ENCODE measurements at places on chromosomes 5 and 9.

DNA sequence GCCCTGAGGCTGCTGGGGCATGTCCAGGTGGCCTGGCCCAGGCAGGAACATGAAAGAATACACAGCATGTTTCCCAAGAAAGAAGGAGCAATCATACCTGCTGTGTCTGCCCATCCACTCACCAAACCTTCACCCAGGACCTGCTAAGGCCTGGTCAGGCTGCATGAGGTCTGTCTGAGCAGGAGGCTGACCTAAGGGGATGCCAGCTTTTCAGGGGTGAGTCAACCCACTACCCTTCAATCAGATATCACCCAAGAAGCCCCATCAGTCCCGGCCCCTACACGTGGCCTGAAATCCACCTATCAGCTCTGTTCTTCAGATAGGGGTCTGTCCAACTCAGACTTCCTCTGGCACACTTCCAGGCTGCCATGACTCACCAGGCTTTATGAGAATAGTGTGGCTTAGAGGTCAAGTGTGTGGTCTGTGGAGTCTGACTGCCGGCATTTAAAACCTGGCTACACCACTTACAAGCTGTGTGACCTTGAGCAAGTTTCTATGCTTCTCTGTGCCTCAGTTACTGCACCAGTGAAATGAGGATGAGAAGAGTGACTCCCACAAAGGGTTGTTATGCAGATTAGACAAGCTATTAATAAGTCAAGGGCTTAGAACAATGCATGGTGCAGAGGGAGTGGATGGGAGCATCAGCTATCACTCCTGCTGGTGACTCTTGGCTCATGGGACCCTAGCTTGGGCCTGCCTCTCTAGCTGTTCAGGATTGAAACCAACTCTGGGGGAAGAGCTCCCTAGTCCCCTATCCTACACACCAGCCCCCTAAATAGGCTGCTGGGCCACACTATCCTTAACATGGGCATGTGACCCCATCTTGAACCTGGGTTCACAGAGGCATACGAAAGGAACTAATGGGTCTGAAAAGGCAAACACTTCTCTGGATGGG is 130.3 kb downstream of the PAX5 start:
- no peak for DNase-seq

DNA sequence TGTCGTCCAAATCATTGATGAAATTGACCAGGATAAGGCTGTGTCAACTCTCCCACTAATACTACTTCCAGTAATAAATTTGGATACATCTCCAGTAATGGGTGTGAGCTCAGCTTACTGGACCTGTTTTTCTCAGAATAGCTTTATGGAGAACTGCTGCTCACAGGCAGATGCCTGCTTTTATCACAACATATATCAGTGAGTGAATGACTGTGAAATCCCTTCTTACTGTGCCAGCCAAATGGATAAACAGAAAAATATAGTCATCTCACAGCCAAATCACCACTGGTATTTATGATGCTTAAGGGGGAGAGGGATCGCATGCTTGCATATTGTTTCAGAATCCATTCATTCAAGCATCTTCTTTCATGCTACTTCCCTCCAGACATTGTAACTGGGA is 148.4 kb upstream of the PAPPA start:
- DNase-seq, result no peak

- no peak for DNase-seq
These were observed 1.3 kb downstream of the CD72 start for GRCh38 chr9:35616681-35617459.

GRCh38 chr5:146878476-146879172 is at the start of gene PPP2R2B:
Gene PPP2R2B, minus strand, starts transcription at chr5:146878757.
- no peak for DNase-seq

- no peak for DNase-seq
These were observed 5.5 kb downstream of the DNAJB5 start for GRCh38 chr9:34994900-34995669.

DNA sequence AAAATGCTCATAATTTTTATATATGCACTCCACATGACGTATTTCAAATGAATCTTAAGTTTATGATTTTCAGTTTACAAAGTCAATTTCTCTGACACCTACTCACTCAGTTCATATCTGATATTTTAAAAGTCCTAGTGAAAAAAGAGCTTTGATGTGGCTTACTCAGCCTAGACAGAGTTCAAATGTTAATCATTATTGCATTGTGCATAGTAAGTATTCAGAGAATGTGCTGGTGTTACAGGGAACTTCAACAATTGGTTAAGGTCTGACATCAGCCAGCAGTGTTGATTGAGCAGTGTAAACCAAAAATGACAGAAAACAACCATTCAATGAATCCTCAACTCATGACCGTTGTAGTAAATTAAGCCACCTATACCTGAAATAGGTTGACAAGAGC is 147.2 kb upstream of the LHFPL2 start:
- DNase-seq, result no peak

- DNase-seq, result peak; percentile 33
These were observed 155.0 kb downstream of the MAN2A1 start for GRCh38 chr5:109844695-109845094.

DNA sequence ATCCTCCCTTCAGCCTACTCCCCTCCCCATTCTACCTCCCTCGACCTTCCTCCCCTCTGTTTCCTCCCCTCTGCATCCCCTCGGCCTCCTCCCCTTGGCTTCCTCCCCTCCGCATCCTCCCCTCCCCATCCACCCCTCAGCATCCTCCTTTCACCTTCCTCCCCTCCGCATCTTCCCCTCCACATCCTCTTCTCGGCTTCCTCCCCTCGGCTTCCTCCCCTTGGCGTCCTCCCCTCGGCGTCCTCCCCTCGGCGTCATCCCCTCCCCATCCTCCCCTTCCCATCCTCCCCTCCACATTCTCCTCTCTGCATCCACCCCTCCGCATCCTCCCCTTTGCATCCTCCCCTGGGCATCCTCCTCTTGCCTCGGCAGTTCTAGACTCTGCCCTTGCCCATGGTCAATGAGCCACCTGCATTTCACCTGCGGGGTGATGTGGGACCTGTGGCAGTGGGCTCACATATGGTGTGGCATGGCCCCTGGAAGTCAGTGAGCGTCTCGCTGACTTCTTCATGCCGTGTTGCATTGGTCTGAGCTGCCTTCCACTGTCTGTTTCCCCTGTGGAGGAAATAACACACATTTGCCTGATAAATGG is 113.0 kb downstream of the WNK2 start:
- no peak for DNase-seq

DNA sequence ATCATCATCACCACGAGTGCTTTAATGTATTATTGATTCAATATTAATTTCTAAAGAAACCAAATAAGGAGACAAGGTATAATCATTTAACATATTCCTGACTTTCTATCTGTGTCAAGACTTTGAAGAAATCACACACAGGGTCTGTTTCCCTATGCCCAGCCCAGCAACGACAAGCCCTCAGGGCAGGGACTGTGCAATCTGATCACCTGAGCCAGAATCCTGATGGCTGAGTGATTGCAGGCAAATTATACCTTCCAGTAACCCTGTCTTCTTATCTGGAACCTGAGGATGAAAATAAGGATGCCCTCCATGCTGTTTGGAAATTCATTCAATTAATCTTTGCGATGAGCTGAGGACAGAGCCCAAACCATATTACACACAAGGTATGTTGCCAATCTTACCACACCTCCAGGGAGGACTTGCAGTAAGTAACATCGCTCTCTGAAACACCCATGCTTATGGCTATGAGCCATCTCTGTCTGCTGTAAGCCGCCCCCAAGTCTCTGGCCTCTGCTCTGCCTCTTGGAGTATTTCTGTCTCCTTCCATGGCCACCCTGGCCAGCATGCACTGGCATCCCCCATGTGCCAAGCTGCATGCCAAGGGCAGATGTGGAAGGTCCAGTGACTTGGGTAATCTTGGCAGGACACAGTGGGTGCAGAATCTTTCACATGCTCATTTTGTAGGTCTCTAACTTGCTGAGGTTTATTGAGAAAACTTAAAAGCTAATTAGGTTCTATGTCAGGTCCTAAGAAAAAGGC is 10.6 kb downstream of the TAS2R1 start:
- DNase-seq, result no peak

- DNase-seq, result no peak
These were observed 307.3 kb upstream of the IRX1 start for GRCh38 chr5:3288325-3288724.

- DNase-seq, result no peak
These were observed 72.3 kb downstream of the SLF1 start for GRCh38 chr5:94690778-94691177.

- DNase-seq, result no peak
These were observed 639 bp downstream of the EHMT1 start for GRCh38 chr9:137619240-137620047.

GRCh38 chr9:37667706-37668105 is 17.0 kb downstream of the FRMPD1 start:
- no peak for DNase-seq

GRCh38 chr9:79196606-79197005 is 375.2 kb upstream of the TLE4 start:
- no peak for DNase-seq

- DNase-seq, result no peak
These were observed 304.3 kb downstream of the ARHGAP26 start for GRCh38 chr5:143074414-143074996.

DNA sequence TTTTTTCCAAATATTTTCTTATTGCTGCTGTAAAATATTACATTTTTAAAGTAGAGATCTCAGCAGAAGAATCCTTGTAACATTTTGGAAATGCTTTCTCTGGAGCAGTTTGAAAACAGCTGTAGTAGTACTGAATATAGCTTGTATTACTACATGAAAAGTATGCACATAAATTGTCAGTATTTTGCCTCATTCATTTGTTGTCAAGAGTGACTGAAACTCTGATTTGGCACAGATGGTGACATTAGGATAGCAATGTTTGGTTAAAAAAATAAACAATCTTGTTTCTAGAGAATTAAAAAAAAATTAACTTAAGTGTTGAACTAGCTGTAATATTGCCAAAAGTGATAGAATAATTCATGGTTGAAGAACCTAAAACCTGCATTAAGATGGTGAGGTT is 90.4 kb downstream of the NNT start:
- DNase-seq, result no peak

DNA sequence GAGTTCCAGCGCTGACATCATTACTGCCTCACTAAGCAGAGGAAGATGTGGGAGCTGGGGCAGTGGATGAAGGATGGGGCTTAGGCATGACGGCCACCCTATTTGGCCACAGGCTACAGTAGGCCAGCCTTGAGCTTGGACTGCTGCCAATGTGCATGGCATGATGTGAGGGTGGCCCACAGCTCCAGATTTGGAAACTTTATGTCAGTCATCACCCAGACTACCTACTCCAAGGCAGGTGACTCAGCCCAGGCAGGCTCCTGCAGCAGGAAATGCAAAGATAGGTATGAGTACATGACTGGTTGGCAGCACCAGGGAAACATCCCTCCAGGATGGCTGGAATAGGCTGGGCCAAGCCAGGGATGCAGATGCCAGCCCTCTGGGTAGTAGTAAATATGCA is 303.6 kb downstream of the SPOCK1 start:
- DNase-seq, result no peak

DNA sequence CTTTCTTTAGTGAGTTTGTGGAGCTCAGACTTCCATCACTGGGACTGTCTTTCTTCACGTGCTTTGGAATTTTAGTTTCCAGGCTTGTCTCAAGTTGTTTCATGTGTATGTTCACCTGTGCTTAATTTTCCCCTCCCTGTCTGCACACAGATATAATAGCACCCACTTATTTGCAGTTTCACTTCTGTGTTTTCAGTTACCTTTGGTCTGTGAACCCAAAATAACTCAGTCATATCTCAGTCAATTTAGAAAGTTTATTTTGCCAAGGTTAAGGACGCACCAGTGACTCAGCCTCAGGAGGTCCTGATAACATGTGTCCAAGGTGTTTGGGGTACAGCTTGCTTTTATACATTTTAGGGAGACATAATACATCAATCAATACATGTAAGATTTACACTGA is 330.4 kb downstream of the ICE1 start:
- DNase-seq, result no peak

- no peak for DNase-seq
These were observed 303.0 kb downstream of the PARP8 start for GRCh38 chr5:50969151-50970031.

DNA sequence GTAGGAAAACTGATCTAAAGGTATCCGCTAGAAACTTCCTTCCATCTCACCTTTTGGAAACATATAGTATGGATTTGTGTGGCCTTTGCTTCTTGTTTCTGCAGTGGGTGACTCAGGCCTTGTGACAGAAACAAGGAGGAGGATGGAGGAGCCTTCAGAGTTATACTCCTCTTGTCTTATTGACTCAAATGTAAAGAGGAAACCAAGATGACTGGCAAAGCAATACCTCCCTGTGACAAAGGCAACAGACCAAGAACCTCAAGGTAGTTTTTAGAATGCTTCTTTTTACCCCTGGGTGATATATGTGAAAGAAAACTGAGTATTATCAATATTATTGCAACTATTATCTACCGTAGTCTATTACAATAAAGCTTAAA is 123.3 kb upstream of the SLIT3 start:
- no peak for DNase-seq

- peak; percentile 16 for DNase-seq
These were observed 26.2 kb upstream of the BICD2 start for GRCh38 chr9:92790542-92791527.

- DNase-seq, result no peak
These were observed 59.5 kb downstream of the PTBP3 start for GRCh38 chr9:112273876-112274275.

- DNase-seq, result no peak
These were observed 567.2 kb downstream of the SLCO4C1 start for GRCh38 chr5:101728933-101729332.

DNA sequence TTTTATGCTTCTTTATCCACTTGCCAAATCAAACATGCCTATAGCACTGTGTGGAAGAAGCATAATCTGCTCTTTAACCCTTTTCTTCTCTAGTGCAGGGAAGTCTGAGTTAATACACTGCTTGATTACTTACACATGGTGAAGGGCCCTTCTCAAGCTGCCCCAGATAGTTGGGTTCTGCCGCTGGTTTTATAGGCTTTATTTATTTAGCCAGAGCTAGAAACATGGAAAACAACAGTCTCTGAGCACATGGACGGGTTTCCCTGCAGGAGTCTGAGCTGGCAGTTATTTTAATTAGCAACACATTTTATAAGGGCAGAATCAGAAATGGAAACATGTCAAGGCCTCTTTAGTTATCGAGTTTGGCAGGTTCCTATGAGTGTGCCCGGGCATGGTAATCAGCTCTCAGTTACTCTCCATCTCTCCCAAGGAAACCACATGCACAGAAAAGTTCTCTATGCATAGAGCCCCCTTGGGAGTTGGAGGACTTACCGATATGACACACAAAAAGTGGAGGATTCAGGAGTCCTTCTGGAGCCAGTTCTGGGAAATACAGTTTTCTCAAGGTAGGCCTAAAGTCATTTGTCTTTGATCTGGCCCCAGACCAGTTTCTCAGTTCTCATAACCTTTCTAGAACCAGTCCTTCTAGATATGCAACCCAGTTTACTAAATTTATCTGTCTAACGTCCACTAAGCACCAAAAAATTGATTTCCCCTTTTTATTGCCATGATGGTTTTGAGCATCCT is 564.8 kb downstream of the ACTL7B start:
- no peak for DNase-seq

DNA sequence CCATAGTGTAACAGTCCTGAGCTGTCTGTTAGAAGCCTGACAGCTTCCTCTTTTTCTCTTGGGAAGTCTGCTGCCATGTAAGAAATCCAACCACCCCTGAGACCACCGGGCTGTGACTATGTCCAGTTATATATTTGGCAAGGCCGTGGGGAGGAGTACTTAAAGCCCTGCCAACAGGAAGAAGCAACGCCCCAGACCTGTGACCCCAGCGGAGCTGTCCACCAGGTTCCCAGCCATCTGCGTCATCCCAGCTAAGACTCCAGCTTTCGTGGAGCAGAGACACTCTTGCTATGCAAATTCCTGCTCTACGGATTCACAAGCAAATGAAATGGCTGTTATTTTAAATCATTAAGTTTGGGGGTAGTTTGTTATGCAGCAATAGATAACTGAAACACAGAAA is 417.3 kb downstream of the TLE4 start:
- DNase-seq, result no peak

Data from AG04449 (cell line).